ENCODE measurements at places on chromosomes 5 and 9. TPM values are rescaled to one million over a fixed set of nuclear protein-coding genes. Genes with fewer than 3 reads are reported as not detected.

DNA sequence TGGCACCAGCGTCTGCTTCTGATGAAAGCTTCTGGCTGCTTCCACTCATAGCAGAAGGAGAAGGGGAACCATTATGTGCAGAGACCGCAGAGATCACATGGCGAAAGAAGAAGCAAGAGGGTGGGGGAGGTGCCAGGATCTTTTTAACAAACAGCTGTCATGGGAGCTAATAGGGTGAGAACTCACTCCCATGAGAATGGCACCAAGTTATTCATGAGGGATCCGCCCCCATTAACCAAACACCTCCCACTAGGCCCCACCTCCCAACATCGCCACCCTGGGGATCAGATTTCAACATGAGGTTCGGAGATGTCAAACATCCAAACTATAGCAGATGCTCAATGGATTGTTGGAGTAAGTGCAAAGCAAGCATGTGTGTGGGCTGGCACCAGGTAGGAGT is 125.8 kb upstream of the SLIT3 start:
- no peak for DNase-seq

DNA sequence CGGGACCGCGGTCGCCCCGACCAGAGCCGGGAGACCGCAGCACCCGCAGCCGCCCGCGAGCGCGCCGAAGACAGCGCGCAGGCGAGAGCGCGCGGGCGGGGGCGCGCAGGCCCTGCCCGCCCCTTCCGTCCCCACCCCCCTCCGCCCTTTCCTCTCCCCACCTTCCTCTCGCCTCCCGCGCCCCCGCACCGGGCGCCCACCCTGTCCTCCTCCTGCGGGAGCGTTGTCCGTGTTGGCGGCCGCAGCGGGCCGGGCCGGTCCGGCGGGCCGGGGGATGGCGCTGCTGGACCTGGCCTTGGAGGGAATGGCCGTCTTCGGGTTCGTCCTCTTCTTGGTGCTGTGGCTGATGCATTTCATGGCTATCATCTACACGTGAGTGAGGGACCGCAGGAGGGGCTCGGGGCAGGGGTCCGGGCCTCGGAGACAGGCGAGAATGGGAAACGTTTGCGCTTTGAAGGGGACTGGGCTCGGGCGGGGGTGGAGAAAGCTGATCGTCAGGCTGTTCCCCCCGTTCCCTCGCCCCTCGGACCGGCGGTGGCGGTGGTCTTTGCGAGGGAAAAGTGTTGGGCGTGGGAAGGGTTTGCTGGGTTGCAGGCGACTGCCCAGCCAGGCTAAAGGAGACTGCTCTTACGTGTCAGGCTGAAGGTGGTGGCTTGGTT is 457 bp downstream of the UGCG start:
- DNase-seq = peak; percentile 87

Gene TRIO
- total RNA-seq = 165 TPM

GRCh38 chr9:97501177-97501971 is at the start of gene TMOD1:
Gene TMOD1, plus strand, starts transcription at chr9:97501666. Its CDS starts 22,523 bp downstream, at chr9:97524189.
- peak; percentile 27 for DNase-seq

DNA sequence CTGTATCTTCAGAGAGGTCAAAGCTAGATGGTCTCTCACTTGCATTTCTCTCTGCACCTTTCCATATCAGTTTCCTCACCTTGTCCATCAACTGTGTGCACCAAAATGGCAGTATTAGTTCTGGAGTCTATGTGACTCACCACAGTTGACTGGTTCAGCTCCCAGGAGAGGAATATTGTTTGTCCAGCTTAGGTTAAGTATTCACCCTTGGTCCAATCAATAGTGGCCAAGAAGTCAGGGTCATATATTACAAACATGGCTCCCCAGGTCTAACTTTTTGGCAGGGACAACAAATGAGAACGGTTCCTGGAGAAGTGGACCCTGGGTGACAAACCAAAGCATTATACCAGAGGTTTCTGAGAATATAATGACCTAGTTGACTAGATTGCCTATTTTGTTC is 24.9 kb upstream of the CDC23 start:
- no peak for DNase-seq

- DNase-seq = no peak
Measured at GRCh38 chr9:122951056-122951455, 10.2 kb downstream of the RABGAP1 start.

Gene PRR16
- total RNA-seq = 5.9 TPM
